SJSA1 (cell line): ENCODE measurements at places on chromosomes 5 and 9. TPM values are rescaled to one million over a fixed set of nuclear protein-coding genes. Genes with fewer than 3 reads are reported as not detected.
A peak's percentile ranks its signal among the peaks of the same experiment; 100 is the strongest.

DNA sequence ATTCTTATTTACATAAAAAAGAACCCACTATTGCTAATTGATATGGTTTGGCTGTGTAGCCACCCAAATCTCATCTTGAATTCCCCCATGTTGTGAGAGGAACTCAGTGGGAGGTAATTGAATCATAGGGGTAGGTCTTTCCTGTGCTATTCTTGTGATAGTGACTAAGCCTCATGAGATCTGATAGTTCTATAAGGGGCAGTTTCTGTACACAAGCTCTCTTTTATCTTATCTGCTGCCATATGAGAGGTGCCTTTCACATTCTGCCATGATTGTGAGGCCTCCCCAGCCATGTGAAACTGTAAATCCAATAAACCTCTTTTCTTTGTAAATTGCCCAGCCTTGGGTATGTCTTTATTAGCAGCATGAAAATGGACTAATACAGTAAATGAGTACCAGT is 58.2 kb upstream of the PRR16 start:
- DNase-seq, result no peak

DNA sequence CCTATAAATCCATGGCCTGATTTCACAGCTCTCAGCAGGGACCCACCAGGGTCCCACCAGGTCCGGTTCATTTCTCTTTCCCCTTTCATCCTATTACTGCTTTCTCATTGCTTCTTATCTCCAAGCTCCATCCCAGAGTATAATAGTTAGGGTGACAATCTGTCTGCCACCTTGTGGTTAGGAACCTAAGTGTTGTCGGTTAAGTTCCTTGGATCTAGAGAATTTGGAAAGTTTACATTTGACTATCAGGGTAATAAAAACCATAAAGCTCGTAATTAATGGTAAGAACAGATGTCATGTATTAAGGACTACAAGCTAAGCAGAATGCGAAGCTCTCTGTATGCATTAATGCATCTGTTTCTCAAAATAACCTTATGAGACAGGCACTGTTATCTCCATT is 259.1 kb downstream of the SH3GL2 start:
- DNase-seq, result no peak

DNA sequence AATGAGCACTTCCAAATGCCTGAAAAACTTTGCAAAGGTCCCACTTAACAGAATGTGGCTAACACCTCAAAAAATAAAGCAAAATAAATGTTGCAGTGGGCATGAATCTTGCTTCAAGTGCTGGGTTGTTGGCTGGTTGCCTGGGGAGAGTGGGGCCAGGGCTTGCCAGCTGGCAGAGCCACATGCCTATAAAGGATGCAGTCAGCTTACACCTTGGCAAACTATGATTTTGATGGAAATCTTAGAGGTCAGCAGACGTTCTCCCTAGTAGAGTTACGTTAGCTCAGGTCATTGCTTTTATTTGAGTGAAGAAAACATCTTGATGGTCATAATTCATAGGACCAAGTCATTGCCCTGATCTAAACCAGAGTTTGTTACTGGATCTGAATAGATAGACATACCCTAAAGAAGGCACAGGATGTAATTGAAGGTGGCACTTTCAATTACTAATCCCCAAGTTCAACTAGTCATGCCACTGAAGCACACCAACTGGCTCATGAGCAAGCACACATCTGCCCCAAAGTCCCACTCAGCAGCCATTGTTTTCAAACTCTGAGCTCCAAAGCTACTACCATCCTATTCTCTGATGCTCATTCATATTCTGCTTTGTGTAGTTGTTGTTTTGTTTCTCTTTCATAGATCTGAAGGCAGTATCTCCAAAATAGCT is 51.2 kb upstream of the ZSWIM6 start:
- DNase-seq, result no peak

- DNase-seq, result no peak
Measured at GRCh38 chr5:29758986-29759421, 1434.5 kb upstream of the CDH6 start.

GRCh38 chr9:72156586-72156985 is 7.3 kb downstream of the GDA start:
- DNase-seq, result no peak

GRCh38 chr5:14197056-14197455 is 53.9 kb downstream of the TRIO start:
- DNase-seq, result no peak

GRCh38 chr5:176519810-176520720 is 17.1 kb downstream of the RNF44 start:
- no peak for DNase-seq

- DNase-seq, result no peak
Measured at GRCh38 chr9:14962193-14962882, 52.1 kb upstream of the FREM1 start.

The FOXD4L3 gene
- not detected in 2 replicates for total RNA-seq

The PKD2L2 gene
- total RNA-seq, result not detected in 2 replicates

DNA sequence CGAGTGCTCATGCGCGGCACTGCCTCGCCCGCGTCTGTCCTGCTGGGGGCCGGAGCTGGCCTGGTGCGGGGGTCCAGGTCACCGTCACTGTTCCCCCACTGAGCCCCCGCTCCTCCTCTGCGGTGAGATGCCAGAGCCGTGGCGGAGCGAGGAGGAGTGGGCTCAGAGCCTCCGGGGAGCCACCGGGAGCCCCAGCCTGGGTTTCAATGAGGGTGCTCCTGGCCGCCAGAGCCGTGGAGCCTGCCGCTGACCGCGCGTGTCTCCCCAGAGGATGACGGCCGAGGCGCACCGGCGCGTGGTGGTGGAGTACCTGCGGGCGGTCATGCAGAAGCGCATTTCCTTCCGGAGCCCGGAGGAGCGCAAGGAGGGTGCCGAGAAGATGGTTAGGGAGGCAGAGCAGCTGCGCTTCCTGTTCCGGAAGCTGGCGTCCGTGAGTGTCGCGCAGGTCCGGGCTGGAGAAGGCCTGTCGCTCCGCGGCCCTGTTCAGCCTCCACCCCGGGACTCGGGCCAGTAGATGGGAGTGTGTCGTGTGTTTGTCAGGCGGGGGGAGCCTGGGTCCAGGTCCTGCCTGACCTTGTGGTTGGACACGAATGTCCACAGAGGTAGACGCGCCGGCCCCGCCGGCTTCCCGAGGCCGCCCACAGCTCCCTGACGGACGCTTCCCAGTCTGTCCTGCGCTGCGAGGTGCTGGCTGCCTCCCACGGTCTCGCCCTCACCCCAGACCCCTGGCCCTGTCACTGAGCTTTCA is 22.0 kb downstream of the EXOC3 start:
- no peak for DNase-seq

The EDIL3 gene
- 290 and 465 TPM in 2 replicates for total RNA-seq

The MSX2 gene
- total RNA-seq, result 1.4 and 3.0 TPM in 2 replicates

- DNase-seq, result no peak
Measured at GRCh38 chr5:126917918-126918614, 112.3 kb downstream of the MARCHF3 start.

- no peak for DNase-seq
Measured at GRCh38 chr9:133463234-133463863, 3.6 kb downstream of the CACFD1 start.

- DNase-seq, result peak; percentile 88
Measured at GRCh38 chr5:36606428-36607113, at the start of gene SLC1A3. Gene SLC1A3, plus strand, starts transcription at chr5:36606606. Its CDS starts 1,818 bp downstream, at chr5:36608424.

The SPATA9 gene
- total RNA-seq, result 0.56 and 1.4 TPM in 2 replicates

- DNase-seq, result no peak
Measured at GRCh38 chr5:119327018-119327417, 28.8 kb upstream of the TNFAIP8 start.

The RGP1 gene
- 5.2 and 7.4 TPM in 2 replicates for total RNA-seq

DNA sequence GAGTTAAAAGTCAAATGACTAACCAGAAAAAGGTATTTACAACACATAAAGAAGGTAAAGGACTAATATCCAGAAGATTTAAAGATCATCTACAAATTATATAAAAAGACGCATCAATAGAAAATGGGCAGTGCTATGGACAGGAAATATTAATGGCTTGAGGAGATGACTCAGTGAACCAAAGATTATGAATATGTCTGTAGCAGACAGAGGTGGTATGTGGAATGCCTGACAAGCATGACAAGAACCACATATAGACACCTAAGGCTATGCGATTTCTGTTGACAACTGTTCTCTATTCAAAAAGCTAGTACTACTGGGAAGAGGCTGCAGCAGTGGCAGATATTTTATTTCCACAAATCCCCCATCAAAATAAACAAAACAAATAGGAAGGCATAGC is 177.0 kb upstream of the SH3GL2 start:
- DNase-seq, result no peak

GRCh38 chr9:86665416-86665815 is 281.9 kb downstream of the GAS1 start:
- DNase-seq, result no peak

DNA sequence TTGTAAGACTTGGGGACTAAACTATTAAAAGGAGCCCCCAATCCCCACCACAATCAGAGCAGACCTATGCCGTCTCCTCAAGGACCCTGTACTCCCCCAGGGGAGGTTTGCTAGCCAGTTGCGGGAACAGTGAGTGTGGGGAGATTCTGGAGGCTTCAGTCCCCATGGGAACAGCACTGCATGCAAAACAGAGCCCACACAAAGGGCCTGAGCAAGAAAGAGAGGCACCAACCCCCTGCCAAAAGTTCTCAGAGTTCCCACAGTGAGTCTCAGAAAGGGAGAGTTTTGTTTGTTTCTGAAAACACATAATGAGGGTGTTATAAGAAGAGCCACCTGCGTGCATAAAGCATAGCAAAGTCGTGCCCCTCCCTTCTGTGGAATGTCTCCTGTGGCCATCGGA is 56.6 kb downstream of the CFAP90 start:
- DNase-seq, result no peak

DNA sequence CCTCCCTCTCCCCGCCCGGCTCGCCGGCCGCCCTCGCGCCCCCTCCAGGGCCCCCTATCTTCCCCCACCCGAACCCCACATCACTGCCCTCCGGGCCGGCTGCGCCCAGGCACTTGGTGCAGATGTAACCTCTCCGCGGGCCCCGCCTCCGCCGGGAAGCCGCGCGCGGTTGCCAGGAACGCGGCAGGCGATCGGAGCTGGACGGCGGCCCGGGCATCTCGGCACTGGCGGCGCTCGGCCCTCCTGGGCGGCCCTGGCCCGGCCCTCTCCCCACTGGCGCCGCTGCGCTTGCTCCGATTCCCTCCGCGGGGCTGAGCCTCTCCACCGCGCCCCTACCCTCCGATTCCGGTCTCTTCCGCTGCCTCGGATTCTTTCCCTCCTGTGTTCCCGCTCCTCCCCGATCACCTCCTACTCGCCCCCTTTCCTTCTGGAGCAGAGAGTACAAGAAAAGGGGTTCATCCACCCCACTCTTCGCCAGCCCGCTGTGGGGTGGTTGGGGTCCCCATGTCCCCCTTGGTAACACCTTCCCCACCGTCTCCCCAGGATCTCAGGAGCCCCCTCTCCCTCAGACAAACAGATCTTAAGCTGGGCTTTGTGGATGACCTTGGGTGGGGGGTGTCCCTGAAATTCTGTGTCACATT is 70.6 kb downstream of the C9orf50 start:
- DNase-seq, result peak; percentile 36

The CDX1 gene
- 0.19 and 1.8 TPM in 2 replicates for total RNA-seq

DNA sequence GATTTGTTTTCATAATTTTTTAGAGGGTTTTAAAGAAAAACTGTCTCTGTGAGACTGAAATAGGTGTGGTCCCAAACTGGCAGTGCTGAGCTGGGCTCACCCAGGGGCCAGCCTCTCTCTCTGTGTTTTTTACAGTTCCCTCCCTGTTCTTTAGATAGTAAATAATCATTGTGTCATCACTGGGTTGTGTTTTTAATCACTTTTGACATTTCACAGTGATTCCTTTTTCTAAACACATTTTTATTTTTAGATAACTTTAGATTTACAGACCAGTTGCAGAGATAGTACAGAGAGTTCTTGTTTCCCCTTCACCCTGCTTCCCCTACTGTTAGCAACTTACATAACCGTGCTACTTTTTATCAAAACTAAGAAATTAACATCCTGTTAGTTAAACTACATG is 44.4 kb downstream of the MAP1B start:
- no peak for DNase-seq

The MYO10 gene
- total RNA-seq, result 38.8 and 54.3 TPM in 2 replicates

DNA sequence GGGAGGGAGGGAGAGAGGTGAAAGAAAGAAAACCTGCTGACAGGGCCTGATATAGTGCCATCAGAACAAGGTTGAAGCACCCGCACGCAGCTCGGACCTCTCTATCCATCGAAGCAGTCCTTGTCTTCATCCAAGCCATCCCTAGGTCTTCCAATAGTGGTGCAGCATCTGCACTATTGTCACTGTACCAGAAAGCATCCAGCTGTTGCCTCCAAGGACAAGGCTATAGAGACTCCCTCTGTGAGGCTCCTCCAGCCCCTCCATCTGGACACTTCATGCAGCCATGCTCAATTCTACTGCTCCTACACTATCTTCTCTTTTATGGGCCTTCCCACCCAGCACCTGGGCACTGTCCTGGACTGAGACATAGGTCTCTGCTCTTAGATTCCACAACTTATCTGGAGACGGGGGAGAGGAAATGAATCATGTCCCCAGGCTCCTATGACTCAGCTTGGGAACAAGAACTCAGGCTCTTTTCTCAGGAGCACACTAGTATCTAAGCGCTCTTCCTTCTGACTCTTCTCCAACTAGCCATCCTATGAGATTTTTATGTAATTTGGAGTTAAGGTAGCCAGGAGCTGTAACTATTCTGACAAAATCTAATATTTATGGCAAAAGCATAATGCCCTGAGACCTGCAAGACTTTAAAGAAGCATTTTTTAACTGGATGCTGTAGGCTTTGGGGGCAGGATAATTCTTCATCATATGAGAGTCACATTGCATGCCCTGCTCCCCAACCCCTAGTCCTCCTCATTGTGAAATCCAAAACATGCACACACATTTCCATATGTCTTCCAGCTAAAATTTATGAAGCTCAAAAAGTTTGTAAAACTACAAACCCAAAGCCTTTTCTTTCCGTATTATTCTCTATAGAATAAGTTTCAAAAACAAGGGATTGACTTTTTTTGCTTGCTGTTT is 446.8 kb downstream of the CCDC171 start:
- DNase-seq, result peak; percentile 75

The SLC34A1 gene
- not detected in 2 replicates for total RNA-seq

DNA sequence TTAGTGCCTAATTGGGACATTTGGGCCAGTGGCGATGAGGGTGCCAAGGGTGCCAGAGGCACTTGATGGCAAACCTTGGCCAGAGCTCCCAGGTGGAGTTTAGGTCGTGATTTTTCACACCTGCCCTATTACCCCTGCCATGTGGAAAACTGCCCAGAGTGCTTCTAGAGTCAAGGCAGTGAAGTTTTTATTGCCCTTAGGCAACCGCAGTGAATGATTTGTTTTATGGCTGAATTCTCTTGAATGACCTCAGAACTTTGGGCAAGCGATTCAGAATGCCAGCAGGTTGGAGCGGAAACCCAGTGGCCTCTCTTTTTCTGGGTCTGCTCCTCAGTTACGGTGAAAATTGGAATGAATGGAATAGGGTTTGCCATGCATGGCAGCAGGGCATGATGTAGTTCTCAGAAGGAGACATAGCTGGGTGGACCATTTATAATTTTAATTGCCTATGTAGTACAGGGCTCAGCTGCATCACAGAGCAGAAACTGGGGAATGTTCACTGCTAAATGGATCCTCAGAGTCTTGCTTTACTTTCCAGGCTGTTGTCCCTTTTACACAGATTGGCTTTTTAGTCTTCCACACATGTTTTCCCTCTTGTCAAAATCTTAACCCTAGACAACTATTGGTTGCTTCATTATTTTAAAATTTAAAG is 820.0 kb upstream of the SEMA6A start:
- no peak for DNase-seq
